ENCODE measurements at places on chromosomes 7 and 10.

DNA sequence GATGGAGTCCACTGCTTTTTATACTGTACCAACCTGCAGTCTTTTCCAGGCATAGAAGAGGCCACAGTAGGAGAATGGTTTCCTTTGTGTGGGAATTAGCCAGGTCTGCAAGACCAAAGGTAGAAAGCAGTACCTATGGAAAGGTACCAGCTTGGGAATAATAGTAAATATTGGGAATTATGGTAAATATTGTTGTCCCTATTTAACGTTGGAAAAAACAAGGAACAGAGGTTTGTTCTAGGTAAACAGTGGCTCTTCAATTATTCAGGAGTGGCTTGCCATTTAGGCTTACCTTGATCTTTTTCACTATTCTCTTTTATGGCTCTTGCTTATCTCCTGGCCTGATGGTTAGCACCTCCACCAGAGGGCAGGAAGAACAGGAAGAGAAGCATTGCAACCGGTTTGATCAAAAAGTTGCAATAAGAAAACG lies 43.9 kb upstream of the GSAP start:
- DNase-seq = no peak

GRCh38 chr7:151012031-151012692 lies 12.1 kb downstream of the ATG9B start:
- no peak for DNase-seq

- no peak for DNase-seq
These were observed 29.6 kb downstream of the PFKFB3 start for GRCh38 chr10:6232225-6232807.

DNA sequence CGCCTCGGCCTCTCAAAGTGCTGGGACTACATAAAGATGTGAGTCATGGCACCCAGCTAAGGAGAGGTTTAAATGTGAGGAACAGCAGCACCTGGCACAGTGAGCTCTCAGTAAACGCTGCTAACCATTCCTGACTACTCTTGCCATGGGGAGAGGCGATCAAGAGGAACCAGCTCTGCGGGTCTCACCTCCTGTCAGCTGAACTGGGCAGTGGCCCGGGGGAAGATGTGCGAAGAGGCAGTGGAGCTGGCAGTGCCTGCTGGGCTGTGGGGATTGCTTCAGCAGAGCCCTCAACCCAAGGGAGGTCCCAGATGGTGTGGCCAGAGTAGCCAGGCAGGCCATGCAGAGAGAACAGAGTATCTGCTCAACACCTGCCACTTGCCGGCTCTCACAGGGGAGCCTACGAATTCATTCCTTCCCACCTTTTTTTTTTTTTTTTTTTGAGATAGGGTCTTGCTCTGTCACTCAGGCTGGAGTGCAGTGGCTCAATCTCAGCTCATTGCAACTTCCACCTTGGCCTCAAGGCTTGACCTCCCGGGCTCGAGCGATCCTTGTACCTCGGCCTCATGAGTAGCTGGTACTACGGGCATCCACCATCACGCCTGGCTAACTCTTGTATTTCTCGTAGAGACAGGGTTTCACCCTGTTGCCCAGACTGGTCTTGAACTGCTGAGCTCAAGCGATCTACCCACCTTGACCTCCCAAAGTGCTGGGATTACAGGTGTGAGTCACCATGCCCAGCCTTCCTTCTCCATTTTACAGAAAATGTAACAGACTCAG lies 6.8 kb downstream of the POLM start:
- DNase-seq = no peak

- peak; percentile 49 for DNase-seq
These were observed 15.1 kb upstream of the TTYH3 start for GRCh38 chr7:2616387-2617324.

GRCh38 chr10:58588673-58589265 lies 76.1 kb downstream of the BICC1 start:
- DNase-seq = no peak

- no peak for DNase-seq
These were observed 85.2 kb upstream of the ZMIZ1 start for GRCh38 chr10:78983608-78984007.

- no peak for DNase-seq
These were observed 67.7 kb downstream of the HK1 start for GRCh38 chr10:69345890-69346474.

- peak; percentile 10 for DNase-seq
These were observed at the start of gene SMKR1 for GRCh38 chr7:129501760-129502707. Gene SMKR1 (plus strand): TSS chr7:129502531. CDS start chr7:129502825, 294 bp downstream.

DNA sequence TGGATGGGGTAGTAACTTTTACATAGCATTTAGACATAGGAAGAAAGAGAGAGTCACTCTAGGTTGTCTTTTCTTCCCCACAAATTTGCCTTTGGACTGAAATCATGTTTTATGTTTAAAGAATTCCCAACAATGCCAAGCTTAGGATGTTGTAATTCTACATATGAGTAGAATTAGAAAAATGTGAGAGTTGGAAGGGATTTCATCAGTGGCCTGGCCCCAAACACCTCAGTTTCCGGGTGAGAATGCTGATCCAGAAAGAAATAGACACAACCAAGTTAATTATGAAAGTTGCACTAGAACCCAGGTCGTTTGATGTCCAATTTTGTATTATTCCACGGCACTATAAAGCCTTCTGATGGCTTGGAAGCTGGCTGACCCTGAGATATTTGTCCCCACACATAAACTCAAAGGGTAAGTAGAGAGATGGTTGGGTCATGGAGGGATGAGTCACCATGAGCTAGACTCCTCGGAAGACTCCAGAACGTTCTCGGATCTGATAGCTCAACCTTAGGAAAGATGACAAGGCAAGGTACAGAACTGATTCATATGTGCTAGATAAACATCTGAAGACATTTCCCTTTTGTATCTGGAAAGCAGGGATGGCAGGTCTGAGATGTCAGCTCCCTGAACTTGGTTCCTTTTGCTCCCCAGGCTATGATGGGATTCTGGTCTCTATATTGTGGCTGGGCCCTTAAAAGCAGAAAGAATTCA lies 48.8 kb upstream of the SLC35B4 start:
- no peak for DNase-seq

DNA sequence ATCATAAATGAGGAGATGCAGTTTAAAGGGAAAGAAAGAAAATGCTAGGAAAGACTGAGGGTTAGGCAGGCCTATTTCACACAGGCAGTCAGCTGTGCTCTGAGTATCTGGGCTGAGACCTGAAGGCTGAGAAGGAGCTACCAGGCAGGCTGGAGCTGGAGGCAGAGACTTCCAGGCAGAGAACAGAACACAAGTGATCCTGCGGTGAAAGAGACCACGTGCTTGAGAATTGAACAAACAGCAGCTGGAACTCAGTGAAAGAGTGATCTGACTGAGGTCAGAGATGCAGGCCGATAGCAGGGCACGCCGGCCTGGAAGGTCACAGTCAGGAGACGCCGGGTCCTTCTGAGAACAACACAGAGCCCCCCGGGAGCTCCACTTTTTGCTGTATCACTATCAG lies 147.8 kb downstream of the ADAM12 start:
- peak; percentile 88 for DNase-seq

- DNase-seq = no peak
These were observed 21.6 kb downstream of the FZD1 start for GRCh38 chr7:91285696-91286355.

DNA sequence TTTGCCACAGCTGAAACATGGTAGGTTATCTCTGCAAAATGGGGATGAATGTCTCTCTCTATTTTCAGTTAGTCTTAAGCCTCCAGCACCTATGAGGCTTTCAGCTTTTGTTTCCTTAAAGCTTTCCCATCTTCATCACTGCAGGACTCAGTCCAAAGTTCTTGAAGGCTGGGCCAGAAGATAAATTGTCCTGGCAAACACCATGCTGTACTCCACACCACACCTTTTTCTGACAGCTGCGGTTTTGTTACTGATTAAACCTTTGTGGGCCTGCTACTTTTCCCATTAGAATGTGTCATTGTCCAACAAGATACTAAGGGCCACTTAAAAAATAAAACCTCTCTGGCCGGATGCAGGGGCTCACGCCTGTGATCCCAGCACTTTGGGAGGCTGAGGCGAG lies 87.2 kb upstream of the A1CF start:
- DNase-seq = no peak

- peak; percentile 7 for DNase-seq
These were observed 115.9 kb upstream of the CACUL1 start for GRCh38 chr10:118870467-118871243.

- DNase-seq = no peak
These were observed 83.9 kb downstream of the PIP4K2A start for GRCh38 chr10:22630234-22631174.

DNA sequence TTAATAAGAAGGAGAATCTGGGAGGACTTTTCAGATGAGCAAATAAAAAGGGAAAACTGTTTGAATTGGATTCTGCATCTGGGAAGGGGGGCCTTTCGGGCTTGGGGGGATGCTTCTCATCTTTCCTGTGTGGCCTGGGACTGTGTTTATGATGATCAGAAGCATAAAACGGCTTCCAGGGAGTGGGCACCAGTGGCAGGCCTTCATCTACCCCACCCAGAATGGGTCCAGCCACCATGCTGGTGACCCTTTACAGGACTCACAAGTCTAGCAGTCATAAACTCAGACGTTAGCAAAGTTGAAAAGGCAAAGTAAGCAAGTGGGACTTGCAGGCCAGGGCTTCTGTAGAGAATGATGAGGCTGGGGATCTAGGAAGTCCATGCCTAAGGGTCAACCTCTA lies 198.3 kb upstream of the ZMIZ1 start:
- DNase-seq = no peak

DNA sequence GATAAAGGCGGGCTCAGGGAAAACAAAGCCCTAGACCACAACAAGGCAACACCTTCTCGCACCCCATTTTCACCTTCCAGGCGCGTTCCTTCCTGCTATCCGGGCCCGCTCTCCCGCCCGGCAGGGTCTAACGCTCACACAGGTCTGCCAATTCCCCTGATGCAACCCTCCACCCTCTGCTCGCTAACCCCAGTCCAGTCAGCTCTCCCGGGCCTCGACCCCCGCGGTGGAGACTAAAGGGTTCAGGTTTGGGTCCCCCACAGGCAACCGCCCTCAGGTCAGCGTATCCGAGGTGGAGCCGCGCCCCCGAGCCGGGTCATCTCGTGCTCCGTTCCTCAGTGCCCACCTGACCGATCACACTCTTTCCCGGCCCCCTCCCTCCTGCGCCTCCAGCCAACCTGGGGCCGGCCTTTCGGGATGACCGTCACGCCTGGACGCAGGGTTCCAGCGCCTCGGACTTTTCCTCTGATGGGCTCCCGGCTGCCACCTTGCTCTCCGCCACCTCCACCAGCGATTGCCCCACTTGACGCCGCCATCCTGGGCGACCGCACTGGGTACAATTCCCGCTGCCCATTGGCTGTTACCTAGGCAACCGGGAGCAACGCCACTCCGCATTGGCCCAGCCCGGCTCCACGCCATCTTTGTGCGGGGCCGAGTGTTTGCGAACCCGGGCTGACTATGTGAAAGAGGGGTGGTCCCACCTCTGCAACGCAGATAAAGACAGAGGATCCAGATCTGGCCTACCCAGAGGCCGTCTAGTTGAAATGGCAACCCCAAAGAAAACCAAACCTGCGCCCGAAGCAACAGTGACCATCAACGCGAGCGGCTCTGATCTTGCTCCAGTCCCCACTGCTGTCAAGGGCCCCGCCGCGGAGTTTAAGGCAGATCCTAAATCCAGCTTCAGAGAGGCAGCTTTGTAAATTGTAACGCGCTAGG lies at the start of gene MORN4:
Gene MORN4, minus strand, starts transcription at position 552 of the 936 bp plus-strand sequence. CDS start 13,847 bp downstream, outside the sequence.
- peak; percentile 86 for DNase-seq

GRCh38 chr10:21501731-21502347 lies 23.6 kb downstream of the SKIDA1 start:
- DNase-seq = no peak

DNA sequence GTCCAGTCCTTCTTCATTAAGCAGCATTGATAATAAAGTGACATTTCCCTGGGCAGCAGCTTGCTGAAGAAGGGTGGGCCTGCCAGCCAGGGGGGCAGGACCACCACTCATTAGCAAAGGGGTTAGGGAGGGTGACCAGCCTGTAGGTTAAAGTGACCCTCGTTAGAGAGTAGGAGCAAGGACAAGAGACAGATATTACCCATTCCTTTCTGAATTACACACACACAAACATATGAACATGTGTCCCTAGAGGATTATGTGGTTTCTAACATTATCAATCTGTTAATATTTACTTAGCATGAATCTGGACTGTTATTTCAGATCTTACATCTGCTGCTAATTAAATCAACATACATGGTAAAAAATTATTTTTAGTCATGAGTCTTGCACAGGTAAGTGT lies 88.9 kb downstream of the CTTNBP2 start:
- no peak for DNase-seq

GRCh38 chr7:35232994-35233393 lies 20.9 kb downstream of the TBX20 start:
- DNase-seq = no peak

- DNase-seq = no peak
These were observed 81.3 kb downstream of the GLI3 start for GRCh38 chr7:42155584-42156290.

DNA sequence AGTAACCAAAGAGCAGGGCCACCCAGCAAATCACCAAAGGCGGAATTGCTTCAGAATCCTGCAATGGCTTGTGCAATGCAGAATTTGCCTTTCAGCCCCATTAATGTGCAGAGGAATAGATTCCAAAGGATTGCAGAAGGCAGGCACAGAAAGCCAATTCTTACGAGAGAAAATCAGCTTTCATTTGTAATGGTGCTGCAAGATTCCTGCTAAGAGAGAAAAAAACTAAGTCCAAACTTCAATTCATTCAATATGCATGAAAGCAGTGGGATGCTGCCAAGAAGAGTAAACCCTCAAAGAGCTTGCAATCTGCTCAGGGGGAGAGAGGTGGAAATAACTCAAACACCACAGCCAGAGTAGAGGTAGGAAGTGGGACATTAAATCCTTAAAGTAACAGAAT lies 70.4 kb downstream of the ENO4 start:
- DNase-seq = no peak

DNA sequence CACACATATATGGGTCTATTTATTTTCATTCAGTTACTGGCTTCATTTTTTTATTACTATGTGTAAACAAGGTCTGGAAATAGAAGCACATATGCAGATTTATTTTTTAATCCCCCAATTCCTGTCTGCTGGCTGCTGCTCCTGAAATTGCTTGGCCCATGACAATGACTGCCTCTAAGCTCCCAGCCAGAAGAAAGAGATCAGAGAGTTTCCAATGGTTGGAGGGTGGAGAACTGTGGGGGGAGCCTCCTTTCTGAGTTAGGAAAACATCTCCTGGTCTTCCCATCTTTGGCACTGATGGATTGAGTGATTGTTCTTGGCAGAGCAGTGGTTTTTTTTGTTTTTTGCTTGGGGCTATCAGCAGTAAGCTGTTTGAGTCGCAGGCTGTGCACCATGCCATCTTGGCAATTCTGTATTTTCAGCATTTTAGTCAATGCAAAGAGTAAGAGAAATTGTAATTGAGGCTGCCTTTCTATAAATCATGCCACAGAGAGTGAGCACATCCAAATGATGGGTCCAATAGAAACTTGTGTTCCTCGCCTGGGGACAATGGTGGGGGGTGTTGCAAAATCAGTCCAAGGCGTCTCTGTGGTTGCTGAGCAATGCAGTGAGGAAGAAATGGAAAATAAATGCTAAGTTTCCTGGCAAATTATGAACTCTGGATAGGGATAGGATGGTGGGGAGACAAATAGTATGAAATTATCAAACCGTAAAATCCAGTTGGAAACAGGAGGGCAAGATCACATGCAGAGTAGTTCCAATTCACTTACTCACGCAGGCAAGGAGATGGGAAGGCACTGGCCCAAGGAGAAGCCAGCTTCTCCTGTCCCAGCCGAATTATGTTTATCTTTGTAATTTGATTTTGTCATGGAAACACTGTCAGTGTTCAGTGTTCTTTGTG lies 382.4 kb downstream of the SORCS3 start:
- DNase-seq = no peak

- DNase-seq = no peak
These were observed 66.4 kb upstream of the ANK3 start for GRCh38 chr10:60456053-60456452.

- DNase-seq = no peak
These were observed 18.5 kb upstream of the TTYH3 start for GRCh38 chr7:2613098-2613930.

- DNase-seq = peak; percentile 37
These were observed 209.7 kb upstream of the TMEM196 start for GRCh38 chr7:19982841-19983835.
